Mesothelial cell of epicardium (in vitro differentiated cells): ENCODE measurements at places on chromosomes 4 and X.

- DNase-seq: no peak
Measured at GRCh38 chr4:94274912-94275311, 67.2 kb downstream of the SMARCAD1 start.

DNA sequence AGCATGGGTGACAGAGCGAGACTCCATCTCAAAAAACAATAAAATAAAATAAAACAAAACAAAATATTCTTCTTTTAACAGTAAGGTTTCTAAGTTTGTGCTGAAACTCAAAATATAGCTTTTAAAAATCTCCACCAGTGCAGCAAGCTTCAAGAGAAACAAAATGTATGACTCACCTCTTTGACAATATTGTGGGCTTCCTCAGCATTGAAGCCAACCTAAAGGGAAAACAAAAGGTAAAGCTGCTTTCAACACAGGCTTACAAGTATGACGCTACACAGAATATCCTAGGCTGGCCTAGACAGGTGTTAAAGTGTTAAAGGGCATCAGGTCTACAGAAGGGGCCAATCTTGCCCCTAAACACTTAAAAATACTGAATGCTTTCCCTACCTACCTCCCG, 1.2 kb downstream of the DYNLT3 start:
- DNase-seq: no peak

- no peak for DNase-seq
Measured at GRCh38 chrX:78042601-78043000, 61.4 kb upstream of the PGK1 start.

DNA sequence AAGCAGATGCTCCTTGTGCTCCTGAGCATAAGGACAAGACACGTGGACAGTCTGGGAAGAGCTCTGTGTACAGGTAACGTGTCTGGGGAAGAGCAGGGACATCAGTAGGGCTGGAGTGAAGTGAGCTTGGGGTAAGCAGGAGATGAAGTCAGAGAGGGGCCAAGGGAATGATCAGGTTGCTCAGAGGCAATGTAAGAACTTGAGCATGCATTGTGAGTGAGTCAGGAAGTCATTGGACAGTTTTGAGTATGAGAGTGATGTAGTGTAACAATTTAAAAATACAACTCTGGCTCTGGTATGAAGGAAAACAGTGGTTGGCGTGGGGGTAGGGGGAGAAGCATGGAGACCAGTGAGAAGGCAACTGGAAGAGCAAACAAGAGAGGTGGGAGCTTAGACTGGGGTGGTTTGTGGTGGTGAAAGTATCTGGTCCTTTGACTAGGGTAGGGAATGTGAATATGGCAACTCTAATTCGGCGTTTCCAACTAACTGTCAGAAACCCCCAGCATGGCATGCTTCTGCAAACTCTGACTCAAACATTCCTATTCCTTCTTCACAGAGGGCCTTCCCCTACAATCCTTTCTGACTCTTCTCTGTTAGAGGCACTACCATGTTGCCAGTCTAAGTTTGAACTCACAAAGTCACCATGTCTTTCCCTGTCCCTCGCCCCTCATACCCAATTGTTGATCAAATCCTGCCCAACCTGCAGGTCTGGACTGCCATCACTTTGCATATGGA, 57.2 kb downstream of the STBD1 start:
- no peak for DNase-seq

DNA sequence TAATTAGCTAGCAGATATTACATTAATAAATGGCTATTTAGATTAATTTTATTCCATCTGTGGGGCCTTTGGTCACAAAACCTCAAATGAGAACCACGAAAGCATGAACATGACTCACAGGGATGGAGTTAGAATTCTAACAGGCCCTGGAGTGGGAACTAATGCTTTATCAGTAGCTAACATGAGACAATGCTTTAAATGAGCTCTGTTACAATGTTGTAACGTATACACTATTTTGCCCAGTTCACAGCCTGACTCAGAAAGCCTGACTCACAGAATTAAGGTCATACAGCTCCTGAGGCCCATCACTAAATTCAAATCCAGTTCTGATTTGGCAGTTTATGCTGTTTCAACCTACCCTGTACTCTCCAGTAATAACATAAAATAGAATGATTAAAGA, 23.2 kb downstream of the VEGFC start:
- DNase-seq: no peak

DNA sequence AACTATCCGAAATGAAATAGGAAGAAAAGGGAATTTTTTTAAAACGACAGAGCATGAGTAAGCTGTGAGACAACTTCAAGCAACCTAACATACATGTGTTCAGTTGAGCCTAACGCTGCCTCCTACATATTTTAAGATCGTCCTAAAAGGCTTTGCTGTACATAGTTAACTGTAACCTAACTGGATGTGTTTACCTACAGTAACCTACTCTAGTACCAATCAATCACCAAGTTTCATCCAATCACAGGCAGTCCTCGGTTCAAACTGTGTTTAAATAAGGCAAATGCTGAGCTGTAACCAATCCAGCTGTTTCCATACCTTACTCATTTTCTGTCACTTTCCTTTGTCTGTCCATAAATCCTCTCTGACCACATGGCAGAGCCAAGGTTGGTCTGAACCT, 17.1 kb downstream of the RCHY1 start:
- DNase-seq: no peak

DNA sequence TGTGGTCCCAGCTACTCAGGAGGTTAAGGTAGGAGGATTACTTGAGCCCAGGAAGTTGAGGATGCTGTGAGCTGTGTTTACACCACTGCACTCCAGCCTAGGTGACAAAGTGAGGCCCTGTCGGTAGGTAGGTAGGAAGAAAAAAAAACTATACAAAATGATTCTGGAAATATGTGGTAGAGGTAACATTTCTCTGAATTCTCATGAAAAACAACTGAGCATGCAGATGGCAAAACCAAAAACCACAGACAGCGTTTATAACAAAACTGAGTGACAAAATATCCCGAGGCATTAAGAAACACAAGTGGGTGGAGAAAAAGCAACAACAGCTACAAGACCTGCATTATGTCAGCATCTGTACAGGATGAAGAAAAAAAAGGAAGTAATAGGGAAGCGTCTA, 211.7 kb downstream of the DLG3 start:
- DNase-seq: no peak

GRCh38 chrX:112571388-112571787, 108.3 kb downstream of the LHFPL1 start:
- no peak for DNase-seq

DNA sequence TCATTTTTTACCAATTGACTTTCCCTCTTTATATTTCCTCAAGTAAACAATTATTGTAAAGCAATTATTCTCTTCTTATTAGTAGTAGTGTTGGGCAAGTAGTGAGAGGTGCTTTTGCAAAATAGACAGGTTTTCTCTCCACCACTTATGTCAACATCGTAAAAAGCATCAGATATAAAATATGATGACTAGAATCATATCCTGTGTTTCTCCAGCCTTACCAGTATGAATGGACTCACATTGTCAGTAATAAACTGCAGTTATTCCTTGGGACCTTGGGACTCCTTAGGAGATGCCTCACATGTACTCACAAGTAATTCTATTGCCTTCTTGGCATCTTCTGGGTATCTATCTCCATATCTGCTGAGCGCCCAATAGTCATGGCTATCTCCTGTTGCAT, 40.4 kb upstream of the BRS3 start:
- no peak for DNase-seq

DNA sequence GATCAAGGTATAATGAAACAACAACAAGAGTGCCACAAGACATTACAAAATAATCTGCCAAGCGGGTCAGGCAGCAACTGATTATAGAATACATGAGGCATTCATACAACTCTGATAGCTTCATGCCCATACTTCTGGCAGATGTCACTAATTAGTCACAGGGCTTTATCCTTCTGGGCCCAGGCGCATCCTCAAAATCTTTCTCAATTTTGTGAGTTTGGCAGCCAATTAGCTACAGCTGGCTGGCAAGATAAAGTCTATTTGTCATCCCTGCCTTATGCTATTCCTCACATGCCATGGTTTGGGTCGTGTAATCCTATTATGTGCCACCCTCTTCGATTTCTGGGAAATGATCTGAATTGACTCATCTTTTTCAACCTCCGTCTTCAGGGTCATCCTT, 254.3 kb downstream of the PACRGL start:
- no peak for DNase-seq

DNA sequence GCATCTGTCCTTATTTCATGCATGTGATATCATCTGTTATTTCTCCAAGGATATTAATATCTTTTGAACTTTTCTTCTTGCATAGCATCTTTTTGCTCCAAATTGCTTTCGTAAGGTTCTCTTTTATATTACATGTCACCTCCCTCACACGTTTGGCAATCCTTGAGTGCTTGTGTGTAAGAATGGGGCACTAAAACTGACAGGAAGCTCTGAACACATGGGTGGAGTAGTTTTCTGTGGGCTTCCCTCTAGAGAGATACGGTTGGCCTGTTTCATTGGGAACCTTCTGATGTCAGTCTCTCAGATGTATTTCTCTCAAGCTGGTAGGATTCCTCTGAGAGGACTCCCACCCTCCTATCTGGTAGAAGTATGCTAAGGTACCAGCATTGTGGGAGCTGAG, 223.0 kb downstream of the MID1 start:
- no peak for DNase-seq

DNA sequence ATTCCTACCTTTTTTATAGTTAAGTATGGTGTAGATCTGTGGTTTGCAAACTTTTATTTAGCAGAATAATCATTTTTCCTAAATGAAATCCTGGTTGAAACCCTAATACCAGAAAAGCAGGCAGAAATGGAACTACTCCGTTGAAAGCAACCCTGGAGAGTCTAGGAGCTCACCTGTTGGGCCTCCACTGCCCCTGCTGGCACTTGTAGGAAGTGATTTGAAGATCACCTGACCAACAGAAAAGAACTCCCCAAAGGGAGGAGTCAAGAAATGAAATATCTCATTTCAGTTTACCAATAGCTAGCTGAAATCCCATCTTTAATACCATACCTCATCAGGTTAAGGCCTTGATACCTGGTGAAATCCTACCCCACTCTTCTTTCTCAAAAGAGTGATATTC, 277.1 kb downstream of the KLHL13 start:
- DNase-seq: no peak

DNA sequence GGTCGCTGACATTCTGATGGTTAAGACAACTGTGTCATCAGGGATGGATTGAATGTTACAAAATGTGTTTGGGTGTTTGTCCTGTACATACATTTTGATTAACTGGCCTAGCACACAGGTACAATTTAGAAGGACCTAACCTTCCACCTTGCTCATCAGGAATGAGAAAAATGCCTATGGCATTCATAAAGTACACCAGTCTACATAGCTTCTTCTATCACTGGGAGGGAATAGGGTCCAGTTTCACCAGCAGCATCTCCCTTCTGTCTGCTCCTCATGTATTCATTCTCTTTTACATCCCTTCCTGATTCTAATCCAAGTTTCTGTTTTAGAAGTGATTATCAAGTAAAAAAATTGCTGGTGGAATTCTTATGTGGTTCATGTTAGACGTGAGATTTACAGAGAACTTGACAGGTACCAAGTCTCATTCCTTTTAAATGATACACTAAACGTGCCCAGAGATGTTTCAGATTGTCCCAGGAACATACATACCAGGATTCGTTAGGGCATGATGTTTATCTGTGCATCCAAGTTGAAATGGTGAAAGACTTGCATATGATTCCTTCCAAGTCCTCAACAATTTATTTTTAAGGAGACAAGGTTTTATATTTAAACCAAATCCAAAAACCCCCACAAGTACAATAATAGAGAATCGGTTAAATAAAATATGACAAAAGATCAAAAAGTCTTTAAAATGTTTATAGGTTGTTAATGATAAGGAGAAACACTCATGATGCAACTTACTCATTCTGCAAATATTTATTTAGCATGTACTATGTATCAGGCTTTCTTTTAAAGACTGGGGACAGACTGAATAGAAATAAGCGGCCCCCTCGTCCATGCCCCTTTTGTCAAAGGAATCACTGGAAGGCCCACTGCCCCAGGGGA, 359.1 kb downstream of the ZNF674 start:
- no peak for DNase-seq

GRCh38 chr4:29708473-29708872, 1011.7 kb upstream of the PCDH7 start:
- no peak for DNase-seq

DNA sequence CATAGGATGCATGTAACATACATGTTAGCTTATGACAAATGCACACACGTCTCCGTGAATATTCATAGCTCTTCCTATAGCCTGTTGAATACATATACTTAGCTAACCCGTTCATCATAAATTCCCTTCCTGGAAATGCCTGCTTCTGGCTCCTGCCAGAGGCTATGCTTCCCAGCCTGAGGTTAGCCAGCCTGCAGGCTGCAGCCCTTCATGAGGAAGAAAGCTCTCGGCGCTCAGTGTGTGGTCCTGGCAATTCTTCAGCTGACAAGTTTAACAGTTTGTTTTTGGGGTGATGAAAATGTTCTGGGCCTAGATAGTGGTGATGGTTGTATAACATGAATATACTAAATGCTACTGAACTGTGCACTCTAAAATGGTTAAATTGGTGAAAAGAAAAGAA, 48.8 kb upstream of the MAN2B2 start:
- no peak for DNase-seq

DNA sequence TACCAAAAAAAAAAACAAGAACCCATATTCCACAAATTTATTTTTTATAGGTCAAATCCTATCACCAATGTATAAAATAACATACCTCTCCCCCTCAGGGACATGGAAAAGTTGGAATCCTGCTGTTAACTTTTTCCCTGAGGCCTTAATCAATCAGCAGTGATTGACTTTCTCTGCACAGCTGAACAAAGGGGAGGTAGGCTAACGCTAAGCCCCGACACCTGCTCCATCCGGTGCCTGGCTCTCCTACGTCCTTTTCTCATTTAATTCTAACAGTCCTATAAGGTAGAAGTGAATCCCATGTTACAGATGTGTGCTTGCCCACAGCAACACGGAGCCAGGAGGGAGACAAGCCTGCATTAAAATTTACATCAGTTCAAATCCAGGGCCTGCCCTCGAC, 2.8 kb downstream of the CENPU start:
- DNase-seq: no peak

- no peak for DNase-seq
Measured at GRCh38 chrX:3549411-3549911, 164.0 kb downstream of the PRKX start.

- DNase-seq: no peak
Measured at GRCh38 chr4:24979554-24979953, 51.2 kb downstream of the LGI2 start.

GRCh38 chrX:84259868-84260267, 71.9 kb upstream of the RPS6KA6 start:
- DNase-seq: no peak

GRCh38 chr4:123127875-123128274, 205.5 kb upstream of the NUDT6 start:
- no peak for DNase-seq
